ENCODE measurements at places on chromosomes 1 and 21.

- DNase-seq: no peak
These were observed 74.9 kb upstream of the CNIH3 start for GRCh38 chr1:224541072-224541790.

- no peak for DNase-seq
These were observed 575.0 kb upstream of the CHRM3 start for GRCh38 chr1:238811211-238811879.

GRCh38 chr1:232767305-232768074 lies 37.7 kb upstream of the MAP10 start:
- no peak for DNase-seq

GRCh38 chr1:156970017-156970416 lies 49.6 kb downstream of the LRRC71 start:
- no peak for DNase-seq

- DNase-seq: no peak
These were observed 8.9 kb upstream of the PRKCZ start for GRCh38 chr1:2041305-2041704.

- no peak for DNase-seq
These were observed 19.9 kb downstream of the CLDN17 start for GRCh38 chr21:30146558-30147282.
